Hypothalamus (tissue), 51 donors: ENCODE measurements at places on chromosomes 12 and 14.

DNA sequence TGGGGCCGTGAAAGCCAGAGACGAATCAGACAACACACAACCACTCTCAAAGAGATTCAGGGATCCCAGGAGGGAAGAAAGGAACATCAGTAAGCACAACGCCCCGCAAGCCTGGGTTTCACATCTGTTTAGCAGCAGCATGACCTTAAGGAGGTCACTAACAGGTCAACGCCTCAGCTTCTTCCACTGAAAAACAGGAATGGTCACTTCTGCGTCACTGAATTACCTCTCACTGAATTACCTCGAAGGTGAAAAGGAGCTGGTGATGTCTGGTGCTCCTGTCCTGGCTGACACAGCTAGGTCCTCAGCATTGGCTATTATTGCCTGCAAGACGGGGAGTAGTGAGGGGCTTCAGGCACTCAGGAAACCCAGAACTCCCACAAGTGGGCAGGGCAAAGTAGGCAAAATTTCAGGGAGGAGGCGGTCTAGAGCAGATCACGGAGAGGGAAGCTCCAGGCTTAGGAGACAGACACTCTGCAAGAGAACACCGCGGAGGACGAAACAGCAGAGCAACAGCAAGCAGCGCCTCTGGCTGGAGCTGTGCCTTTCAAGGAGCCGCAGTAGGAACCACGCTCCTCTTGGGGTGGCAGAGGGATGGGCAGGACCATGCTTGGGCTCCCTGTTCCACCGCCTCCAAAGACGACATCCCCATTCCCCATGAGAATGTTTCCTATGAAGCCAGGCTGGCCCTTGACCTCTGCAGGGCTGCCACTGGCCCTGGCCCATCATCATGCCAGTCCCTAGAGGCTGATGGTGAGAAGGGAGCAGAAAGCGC, 108.4 kb downstream of the SINHCAF start:
- DNase-seq = no peak

- no peak for DNase-seq
Observed at GRCh38 chr14:35829449-35829848, 3.3 kb downstream of the BRMS1L start.

- no peak for DNase-seq
Observed at GRCh38 chr12:130661486-130662255, 54.4 kb downstream of the RIMBP2 start.

GRCh38 chr12:40668099-40668529, 24.1 kb upstream of the CNTN1 start:
- DNase-seq = no peak

- no peak for DNase-seq
Observed at GRCh38 chr14:58724206-58724605, 86.4 kb downstream of the DACT1 start.

- DNase-seq = no peak
Observed at GRCh38 chr12:269191-269590, 6.6 kb upstream of the SLC6A13 start.

GRCh38 chr14:93832081-93832480, 43.8 kb upstream of the PRIMA1 start:
- no peak for DNase-seq

DNA sequence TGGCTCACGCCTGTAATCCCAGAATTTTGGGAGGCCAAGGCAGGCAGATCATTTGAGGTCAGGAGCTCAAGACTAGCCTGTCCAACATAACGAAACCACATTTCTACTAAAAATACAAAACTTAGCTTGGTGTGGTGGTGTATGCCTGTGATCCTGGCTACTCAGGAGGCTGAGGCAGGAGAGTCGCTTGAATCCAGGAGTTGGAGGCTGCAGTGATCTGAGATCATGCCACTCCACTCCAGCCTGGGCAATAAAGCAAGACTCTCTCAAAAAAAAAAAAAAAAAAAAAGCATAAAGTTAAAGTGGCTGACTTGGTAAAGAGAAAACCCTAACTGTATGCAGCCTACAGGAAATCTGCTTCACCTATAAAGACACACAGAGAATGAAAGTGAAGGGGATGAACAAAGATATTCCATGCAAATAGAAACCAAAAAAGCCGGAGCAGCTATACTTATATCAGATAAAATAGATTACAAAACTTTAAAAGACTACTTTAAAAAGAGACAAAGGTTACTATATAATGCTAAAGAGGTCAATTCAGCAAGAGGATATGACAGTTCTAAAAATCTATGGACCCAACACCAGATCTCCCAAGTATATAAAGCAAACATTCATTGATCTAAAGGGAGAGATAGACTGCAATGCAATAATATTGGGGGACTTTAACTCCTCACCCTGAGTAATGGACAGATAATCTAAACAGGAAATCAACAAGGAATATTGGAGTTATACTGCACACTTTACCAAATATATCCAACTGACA, 4.1 kb downstream of the CLEC2B start:
- DNase-seq = no peak

GRCh38 chr12:123997908-123998307, 24.9 kb downstream of the ZNF664 start:
- DNase-seq = no peak

GRCh38 chr14:77025744-77026165, 2.8 kb downstream of the IRF2BPL start:
- no peak for DNase-seq

DNA sequence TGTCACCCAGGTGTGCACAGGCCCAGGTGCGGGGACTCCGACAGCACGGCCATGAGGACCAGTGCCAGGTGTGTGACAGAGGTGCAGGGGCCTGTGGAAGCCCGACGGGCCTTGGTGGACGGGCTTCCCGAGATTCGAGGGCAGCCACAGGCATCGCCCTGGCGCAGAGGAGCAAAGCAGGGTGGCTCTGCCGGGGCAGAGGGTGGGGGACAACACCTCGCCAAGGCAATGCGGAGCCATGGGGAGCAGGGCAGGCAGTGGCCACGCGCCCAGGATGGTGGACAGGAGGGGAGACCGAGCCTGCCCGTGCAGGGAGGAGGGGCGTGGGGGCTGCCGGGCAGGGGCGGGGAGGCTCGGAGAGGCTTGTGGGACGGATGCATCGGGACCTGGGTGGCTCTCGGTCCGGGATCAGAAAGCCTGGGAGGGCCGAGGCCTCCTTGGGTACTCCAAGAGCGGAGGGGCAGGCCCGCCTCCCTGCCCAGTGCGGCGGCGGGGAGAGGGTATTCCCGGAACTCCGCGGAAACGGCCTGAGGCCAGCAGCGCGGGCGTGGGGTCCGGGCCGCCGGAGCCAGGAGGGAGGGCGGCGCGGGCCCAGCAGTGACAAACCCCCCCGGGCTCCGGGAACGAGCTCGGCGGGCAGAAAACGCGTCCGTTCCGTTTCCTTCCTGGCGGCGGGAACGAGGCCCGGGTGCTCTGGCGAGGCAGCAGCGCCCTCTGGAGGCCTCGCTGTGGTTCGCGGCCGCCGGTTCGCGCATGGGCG, 1.6 kb downstream of the TMEM121 start:
- peak; percentile 37 for DNase-seq

DNA sequence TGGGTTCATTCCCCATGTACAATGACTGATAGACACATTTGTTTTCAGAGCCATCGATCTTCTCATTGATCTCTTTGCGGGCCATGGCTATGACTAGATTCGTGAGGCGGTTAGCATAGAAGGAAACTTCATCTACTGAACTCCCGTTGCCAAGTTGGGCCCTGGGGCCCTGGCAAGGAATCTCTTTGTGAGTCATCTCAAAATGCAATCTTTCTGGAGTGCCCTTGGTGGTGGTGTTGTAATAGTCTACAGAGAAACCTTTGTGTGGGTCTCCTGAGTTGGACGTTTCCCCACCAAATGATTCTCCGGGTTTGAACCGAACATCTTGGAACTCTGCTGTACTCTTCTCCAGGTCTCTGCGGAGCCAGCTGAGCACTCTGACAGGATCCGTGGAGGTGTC, 20.4 kb downstream of the AKAP3 start:
- DNase-seq = no peak

DNA sequence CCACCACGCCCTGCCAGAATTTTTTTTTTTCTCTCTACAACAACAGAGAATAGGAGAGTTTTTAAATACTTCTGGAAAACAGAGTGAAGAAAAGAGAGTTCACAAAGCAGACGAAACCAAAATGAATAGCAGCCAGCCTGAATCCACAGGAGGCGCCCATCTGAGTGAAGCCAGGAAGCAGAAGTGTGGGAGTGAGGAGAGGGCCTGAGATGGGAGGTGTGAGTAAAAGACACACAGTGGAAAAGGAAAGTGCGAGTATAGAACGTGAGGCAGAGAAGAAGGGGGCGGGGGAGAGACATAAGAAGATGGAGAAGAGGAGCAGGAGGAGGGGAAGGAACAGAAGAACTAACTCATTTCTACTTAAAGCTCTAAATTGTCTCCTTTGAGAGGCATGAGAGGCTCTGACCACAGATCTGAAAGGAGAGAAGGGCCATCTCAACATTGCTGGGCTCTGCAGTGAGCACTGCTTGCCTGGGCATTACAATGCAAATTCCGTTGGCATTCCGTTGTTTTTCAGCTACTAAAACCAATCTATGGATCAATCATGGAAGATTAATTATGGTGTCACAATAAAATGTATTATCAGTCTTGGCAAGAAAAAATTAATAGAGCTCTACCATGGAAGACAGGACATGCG, 140.1 kb upstream of the CPSF6 start:
- no peak for DNase-seq

- DNase-seq = no peak
Observed at GRCh38 chr12:123119808-123120207, 31.1 kb downstream of the PITPNM2 start.

- DNase-seq = peak; percentile 10
Observed at GRCh38 chr14:20606190-20606901, 15.2 kb upstream of the RNASE12 start.

- no peak for DNase-seq
Observed at GRCh38 chr12:129629901-129630300, 273.9 kb downstream of the TMEM132D start.

- no peak for DNase-seq
Observed at GRCh38 chr12:47771304-47771703, 1.7 kb upstream of the SLC48A1 start.

DNA sequence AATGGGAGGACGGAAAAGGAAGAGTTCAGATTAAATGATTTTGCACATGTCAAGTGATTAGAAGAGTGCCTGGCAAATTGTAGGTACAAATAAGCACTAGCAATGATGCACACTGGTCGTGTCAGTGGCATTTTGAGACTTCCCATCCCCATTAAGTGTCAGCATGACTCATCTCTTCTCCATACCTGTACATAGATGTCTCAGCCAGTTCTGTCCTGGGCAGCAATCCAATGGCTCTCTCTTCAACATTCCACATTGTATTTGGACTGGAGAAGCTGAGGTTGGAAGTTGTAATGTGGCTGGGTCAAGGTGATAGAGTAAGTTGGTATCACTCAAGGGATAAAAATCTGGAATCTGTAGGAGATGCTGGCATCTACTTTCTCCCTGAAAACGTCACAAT, 742.7 kb downstream of the VRK1 start:
- DNase-seq = no peak

DNA sequence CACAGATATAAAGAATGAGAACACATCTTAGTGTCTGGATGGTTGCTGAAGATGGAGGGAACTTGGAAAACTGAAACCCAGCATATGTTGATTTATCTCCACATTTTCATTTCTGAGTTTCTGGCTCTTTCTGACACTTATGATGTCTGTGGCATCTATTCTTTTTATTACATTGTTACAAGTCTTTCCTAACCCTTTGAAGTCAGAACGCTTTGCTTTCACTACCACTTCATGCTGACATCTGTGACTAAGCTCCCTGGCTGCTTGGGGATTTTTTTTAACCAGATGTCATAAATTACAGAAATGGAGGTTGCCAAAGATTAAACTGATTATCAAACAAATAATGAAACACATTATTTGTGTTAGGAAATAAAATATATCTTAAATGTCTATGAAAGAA, 188.7 kb downstream of the KITLG start:
- no peak for DNase-seq

DNA sequence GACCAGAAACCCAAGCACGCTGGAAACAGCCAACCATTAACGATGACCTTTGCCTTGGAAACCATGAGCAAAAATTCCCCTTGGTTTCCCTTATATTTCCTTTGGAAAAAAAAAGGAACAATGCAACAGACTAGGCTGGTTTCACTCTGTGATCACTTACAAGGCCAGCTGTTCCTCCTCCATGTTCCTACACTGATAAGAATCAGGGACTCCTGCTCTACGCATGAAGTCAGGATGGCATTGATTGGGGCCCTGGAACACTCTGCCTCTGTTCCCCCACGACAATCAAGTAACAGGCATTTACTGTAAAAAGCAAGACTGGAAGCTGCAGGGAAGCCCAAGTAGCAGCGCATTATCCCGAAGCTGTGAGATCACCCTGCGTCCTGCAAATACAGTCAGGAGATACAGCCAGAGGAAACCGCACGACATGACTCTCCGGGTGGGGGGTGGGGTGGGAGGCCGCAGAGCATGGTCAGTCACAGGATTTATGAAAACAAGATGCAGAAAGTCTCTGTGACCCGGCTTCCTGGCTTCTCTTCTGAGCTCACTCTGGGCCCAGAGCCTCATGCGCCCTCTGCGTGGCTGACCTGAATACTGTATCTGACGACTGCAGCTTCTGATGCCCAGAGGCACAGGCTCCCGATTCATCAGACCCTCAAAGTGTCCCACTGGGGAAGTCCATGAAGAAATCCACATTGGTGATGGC, 31.1 kb downstream of the SSH1 start:
- peak; percentile 59 for DNase-seq

- no peak for DNase-seq
Observed at GRCh38 chr12:132423251-132423819, 66.6 kb upstream of the FBRSL1 start.

- no peak for DNase-seq
Observed at GRCh38 chr14:23047034-23047634, 5.1 kb downstream of the PSMB11 start.

DNA sequence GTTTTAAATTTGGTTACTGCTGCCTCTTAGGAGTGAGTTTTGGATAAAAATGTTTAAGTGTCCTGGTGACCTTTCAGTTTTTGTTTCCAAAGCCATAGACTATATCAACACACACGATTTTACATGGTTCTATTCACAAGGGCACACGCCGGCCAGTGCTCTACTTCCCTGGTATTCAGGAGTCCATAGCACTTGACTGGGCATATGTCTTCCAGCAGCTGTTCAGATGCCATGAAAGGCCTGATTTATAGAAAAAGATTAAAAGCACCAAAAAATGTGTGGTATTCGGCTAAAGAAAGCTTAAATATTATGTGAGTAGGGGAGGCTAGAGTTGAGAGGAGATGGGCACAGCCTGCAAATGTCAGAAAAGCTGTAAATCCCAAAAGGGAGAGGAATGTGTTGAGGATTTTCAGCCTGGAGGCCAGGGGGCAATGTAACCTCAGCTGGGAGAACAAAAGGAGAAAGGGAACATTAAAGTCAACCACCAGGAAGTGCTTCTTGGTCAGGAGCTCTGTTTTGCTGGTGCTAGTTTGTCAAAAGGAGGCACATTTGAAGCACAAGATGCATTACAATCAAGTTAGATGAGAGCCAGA, 478.4 kb downstream of the RAD51B start:
- DNase-seq = no peak
